ENCODE measurements at places on chromosomes 3 and 15.

GRCh38 chr3:144942093-144942837 is 970.6 kb downstream of the DIPK2A start:
- DNase-seq = no peak

DNA sequence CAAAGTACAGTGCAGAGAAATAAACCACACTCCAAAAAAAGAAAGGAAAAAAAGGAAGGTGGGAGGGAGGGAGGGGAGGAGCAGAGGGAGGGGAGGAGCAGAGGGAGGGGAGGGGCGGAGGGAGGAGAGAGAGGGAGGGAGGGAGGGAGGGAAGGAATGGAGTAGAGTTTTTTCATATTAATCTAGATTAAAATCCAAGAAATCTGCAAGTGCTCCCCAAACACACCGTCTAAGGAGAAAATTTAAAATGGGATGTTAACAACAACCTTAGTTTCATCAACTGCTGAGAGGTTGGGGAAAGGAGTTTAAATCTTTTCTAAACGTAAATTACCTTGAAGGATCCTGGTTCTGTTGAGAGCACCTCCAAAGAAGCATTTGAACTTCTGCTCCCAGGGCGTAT is 6.6 kb downstream of the FSIP1 start:
- DNase-seq = no peak

DNA sequence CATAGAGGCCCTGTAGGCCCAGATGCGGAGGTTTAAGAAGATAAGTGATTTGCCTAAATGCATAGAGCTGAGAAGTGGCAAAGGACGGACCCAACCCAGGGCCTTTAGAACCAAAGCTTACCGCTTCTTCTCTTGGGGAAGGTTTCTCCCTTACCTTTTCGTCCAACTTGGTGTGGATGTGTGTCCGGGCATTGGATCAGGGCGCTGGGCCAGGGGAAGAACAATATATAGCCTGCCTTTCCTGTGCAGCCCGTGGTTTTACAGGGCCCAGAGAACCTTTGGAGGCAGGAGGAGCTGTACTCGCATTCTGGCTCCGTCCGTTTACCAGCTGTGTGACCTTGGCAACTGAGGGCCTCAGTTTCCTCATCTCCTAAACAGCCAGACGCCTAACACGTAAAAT is 686 bp upstream of the P3H2 start:
- no peak for DNase-seq

DNA sequence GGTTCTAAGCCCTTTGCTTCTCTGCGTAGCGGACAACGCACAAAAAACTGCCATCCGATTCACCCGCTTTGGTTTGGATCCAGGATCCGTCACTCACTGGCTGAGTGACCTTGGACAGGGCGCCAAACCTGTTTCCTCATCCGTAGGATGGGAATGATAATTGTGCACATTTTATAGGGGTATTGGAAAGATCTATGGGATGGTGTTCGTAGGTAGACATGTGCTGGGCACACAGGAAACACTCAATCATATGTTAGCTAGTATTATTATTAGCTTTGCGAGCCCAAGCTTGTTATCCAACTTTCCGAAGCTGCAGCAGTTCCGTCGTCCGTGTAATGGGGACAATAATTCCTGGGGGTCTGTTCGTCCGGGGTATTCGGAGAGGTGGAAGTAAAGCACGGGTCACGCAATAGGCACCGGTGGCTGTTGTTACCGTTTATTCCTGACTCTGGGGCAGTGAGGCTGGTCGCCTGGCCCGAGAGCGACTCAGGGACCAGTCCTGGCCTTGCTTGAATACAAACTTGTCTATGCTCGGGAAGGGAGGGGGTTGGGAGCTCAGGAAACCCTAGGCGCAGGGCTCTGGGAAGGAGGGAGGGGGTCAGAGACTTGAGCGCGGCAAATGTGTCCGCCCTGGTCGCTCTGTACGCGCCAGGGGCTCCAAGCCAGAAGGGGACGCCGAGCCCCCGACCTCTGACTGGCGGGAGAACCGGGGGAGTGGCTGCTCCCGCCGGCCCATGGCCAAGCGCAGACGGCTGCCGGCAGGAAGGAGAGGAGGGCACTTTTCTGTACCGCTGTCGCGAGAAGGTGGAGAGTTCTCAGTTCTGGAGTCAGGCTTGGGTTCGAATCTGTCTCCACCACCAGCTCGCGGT is 1.3 kb downstream of the SPSB4 start:
- no peak for DNase-seq

DNA sequence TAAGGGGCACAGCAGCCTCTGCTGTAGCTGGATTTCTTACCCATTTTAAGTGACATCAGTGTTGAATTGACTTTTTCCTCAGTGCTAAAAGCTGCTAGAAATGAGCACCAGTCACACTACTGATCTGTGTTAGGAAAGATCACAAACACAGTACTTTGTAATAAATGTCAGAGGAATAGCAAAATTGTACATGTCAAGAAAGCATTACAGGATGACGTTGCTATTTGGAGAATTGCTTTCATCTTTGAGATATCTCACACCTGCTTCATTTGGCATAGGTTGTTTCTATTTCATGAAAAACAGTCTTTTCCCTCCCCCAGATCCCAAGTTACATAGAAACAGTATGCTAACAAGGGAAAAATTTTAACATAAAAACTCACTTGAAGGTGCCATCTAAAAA is 77.8 kb downstream of the SLC25A26 start:
- DNase-seq = no peak

- no peak for DNase-seq
These were observed 580.0 kb downstream of the ZNF385D start for GRCh38 chr3:21170964-21171363.

DNA sequence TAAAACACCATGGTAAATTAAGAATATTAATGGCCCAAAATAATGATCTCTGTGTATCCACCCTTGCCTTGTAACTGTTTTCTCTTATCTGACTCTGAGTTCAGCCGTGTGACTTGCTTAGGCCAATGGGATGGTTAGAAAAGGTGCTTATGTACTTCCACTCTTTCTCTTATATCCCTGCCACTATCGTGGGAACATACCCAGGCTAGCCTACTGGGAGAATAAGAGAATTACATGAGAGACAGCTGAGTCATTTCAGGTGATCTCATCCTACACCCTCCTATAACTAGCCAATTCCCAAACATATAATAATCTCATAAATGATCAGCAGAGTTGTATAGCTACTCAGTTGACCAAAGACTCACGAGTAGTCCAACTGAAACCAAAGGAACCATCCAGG is 98.3 kb upstream of the ABI3BP start:
- DNase-seq = no peak

- DNase-seq = peak; percentile 79
These were observed 38.2 kb downstream of the TMCC1 start for GRCh38 chr3:129855170-129855831.

DNA sequence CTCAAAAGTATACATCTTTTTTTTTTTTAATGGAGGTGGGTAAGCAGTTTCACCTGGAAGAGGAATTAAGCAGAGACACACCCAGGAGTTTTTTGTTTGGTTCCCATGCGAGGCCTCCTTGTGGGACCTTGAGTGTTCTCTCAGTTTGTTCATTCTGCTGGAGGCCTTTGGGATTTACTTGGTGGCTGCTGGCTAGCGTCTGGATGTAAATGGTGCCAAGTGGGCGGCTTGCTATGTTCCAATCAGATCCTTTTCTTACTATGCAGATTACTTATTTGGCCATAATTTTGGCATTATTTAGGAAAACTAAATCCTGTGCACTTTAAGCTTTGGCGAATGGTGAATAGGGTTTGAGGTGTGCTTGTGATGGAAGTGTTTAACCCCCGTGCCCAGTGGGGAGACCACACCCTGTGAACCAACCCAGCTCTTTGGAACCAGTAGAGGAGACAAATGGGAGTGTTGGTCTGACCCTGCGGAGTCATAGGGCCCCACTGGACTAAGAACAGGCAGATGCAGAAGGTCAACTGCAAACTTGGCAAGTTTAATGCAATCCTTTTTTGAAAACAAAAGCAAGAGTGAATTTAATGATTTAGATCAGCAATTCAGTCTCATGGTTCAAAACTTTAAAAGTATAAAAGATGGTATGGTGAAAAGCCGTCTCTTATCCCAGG is 79.4 kb downstream of the EBLN2 start:
- DNase-seq = no peak

GRCh38 chr15:89971592-89971997 is 29.5 kb upstream of the ZNF710 start:
- DNase-seq = peak; percentile 54

- DNase-seq = peak; percentile 55
These were observed 10.5 kb upstream of the BUB1B start for GRCh38 chr15:40150163-40150925.

- DNase-seq = peak; percentile 3
These were observed 531.4 kb downstream of the ZIC1 start for GRCh38 chr3:147940405-147941193.

GRCh38 chr15:51030649-51031316 is 63.9 kb downstream of the TNFAIP8L3 start:
- DNase-seq = peak; percentile 72

DNA sequence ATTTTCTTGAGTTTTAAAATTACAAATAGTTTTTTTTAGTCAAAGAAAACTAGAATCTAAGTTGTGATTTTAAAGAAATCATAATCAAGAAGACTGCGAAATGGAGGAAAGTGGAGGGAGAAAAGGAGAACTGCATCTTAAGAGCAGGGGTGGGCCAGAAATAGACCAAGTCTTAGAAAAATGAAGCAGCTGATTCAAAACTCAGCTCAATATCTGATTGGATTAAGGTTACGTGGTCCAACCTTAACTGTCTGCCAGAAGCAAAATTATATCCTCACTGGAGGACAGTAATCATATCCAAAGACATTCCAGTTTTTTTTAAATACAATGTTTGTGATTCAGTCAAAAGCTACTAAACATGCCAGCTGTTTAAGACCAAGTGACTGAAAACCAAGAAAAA is 41.4 kb downstream of the CHSY1 start:
- DNase-seq = peak; percentile 27

GRCh38 chr15:96692826-96693225 is 362.3 kb downstream of the NR2F2 start:
- DNase-seq = no peak

DNA sequence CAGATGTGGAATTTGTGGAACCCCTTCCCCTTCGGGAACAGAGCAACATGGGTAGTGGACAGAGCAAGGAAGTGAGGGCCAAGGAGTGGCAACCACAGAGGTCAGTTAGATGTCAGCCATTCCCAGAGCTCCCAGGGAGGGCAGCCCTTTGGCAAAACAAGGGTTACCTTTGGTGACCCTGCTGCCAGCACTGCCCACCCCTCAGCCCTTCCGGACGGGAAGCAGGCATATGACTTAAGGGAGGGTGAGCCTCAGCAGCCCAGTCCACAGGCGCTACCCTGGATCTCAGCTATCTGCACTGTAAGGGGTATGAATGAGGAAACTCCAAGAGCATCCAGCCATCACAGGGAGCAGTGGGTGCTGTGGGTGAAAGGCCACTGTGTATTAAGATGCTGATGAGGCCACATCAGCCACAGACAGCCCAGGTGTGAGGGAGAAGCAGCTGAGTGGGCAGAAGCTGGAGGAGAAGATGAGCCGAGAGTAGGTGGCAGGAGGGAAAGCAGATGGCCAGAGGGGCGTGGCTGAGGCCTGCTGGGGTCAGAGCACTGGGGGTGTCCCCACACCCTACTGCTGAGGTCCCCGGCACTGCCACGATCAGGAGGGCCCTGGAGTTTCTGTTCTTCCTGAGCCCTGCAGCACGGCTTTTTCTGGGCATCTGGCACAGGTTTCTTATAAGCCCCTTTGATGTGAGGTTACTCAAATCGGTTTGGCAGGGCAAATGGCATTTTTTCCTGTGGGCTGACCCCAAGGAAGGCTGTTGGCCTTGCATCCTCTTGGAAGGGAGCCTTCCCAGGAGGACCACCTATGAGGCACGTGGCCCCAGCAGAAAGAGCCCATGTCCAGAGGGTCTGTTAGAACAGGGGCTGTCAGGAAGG is 6.2 kb downstream of the PLA2G4D start:
- DNase-seq = no peak

DNA sequence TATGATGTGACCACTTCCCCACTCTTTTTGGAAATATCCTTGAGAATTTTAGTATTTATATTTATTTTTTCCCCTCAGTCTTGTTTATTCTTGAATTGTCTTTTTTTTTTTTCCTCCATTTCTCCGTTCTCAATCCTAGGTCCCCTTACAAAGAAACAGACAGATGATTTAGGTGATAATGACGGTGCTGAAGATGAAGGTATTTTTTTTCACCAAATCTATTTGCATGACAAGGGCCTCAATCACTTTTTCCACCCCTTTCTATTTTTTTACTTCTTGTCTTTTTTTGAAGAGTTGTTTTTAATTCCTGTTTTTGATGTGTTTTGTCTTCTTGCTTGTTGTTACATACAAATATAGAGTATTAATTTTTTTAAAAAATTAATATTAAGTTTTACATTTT is 402.6 kb downstream of the NLGN1 start:
- DNase-seq = no peak

DNA sequence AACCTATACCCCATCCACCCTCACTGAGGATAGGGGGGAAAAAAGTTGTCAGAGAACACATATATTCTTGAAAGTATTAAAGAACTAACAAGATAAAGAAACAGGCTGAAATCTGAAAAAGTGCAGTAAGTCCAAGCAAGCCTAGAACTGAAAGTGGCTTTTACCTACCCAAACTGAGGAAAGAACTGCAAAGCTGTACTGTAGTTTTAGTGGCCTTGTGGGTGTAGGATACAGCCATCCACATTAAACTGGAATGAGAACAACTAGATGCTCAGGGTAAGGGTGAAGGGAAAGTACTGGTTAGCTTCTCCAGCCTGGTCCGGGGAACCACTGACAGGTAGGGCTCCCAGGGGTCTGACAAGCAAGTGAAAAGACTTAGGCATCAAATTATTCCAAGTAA is 10.1 kb downstream of the UBP1 start:
- DNase-seq = no peak

- no peak for DNase-seq
These were observed 23.1 kb upstream of the SKOR1 start for GRCh38 chr15:67801926-67802914.

GRCh38 chr3:4852780-4853748 is 126.2 kb upstream of the BHLHE40 start:
- no peak for DNase-seq

- no peak for DNase-seq
These were observed 457 bp upstream of the DNAJA4 start for GRCh38 chr15:78263907-78264303.

DNA sequence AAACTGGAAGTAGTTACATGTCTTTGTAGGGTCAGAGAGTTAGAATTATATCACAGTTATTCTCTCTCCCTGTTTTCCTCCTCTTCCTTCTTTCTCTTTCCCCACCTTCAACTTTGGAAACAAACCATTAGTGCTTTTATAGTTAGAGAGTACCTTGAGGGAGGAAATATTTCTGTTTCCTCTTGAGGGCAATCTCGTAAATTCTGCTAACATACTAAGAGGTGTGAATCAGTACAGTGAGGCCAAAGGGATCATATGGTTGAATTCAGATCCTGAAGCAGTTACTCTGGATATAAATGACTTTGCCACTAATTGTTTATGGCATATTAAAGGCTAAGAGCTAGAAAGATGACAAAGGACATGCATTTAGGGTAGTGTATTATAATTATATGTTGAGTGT is 60.3 kb upstream of the CCNL1 start:
- no peak for DNase-seq

GRCh38 chr3:67048067-67048714 is 50.1 kb downstream of the KBTBD8 start:
- DNase-seq = no peak

GRCh38 chr3:66456711-66457173 is 44.1 kb downstream of the LRIG1 start:
- no peak for DNase-seq

GRCh38 chr3:10867384-10867783 is 51.4 kb downstream of the SLC6A11 start:
- DNase-seq = no peak

GRCh38 chr3:136678981-136679380 is 73.2 kb downstream of the STAG1 start:
- DNase-seq = peak; percentile 56

- peak; percentile 32 for DNase-seq
These were observed 86.2 kb upstream of the PIAS1 start for GRCh38 chr15:67967871-67968431.

- no peak for DNase-seq
These were observed 26.1 kb downstream of the PPP2R3A start for GRCh38 chr3:135991621-135992020.

All from fibroblast of gingiva (primary cell).